ENCODE measurements at places on chromosomes 3 and 15. TPM values are rescaled to one million over a fixed set of nuclear protein-coding genes. Genes with fewer than 3 reads are reported as not detected.

GRCh38 chr3:168155303-168155702, 59.6 kb upstream of the GOLIM4 start:
- no peak for DNase-seq

DNA sequence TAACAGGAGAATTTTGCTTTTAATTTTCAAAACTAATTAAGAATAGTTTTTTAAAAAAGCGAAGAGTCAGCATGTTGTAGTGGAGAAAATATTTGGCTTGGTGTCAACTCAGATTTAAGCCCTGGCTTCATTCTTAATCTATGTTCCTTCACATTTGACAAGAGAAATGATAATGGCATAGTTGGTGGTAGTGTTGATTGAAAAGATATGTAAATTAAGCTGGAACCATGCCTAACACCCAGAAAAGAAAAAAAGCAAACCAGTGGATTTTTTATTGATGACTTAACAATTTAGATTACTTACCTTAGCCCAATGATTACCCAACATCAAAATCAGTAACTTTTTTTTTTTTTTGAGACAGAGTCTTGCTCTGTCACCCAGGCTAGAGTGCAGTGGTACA, 27.4 kb downstream of the TCAIM start:
- no peak for DNase-seq

LSAMP gene
- total RNA-seq = under 0.01 TPM

THSD4 gene
- 10.4 TPM for total RNA-seq

DNA sequence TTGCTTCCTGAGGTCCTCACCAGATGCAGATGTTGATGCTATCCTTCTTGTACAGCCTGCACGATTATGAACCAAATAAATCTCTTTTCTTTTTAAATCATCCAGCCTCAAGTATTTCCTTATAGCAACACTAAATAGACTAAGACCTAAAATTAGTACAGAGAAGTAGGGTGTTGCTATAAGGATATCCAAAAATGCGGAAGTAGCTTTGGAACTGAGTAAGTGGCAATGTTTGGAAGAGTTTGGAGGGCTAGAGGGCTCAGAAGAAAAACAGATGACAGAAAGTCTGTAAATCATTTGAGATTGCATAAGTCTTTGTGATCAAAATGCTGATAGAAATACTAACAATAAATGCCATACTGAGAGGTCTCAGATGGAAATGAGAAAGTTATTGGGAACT, 894.9 kb downstream of the DIPK2A start:
- no peak for DNase-seq

DNA sequence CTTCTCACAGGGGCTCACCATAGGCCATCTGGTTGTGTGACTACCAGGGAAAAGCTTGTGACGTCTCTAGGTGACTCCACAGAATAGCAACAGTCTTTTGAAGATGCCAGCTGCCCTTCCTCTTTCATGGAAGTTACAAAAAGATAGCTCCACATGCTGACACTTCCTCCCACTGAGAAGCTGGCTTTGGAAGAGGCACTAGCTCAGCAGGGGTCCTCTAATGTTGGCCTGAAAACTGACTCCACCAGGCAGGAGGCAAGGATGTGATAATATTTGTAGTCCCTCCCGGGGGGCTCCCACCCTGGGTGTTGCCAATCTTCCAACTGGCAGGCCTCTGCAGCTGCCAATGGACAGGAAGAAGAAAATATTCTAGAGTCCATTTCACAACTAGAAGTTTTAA, 343.5 kb downstream of the NEK10 start:
- DNase-seq = no peak

CCDC174 gene
- total RNA-seq = 13.5 TPM

DNA sequence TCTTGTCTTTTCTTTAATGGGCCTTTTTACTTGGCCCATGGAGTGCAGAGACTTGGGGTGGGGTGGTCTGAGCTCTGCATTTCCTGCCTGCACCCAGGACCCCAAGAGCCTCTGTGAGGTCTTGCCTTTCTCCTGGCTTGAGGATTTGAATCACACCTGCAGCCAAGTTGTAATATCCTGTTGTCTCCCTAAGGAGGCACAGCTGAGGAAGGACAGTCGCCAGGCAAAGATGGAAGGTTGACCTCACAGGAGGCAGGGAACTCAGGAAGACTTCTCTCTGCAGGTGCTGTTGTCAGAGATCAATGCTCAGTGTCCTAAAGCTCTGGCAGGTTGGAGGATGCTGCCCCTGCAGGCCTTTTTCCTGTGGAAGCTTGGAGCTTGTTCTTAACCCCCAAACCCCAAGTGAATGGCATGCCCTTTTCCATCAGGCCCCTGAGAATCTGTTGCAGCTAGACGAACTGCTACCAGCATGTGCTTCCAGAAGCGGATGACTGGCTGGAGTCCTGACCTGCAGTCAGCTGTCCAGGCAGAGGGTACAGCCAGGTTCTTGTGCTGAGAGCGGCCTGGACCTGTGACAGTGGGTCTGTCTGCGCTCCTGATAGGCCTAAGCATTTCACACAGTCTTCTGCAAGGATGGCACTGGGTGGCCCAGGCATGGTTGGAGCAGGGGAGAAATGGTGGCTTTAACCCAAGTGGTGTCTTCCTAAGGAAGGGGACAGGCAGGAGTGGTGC, 120.0 kb downstream of the EEFSEC start:
- DNase-seq = no peak

TMEM207 gene
- total RNA-seq = not detected

CPLX3 gene
- not detected for total RNA-seq

CLN6 gene
- 34.9 TPM for total RNA-seq

NTRK3 gene
- 0.23 TPM for total RNA-seq

GRCh38 chr3:71156062-71156665, 427.4 kb downstream of the FOXP1 start:
- no peak for DNase-seq

DNA sequence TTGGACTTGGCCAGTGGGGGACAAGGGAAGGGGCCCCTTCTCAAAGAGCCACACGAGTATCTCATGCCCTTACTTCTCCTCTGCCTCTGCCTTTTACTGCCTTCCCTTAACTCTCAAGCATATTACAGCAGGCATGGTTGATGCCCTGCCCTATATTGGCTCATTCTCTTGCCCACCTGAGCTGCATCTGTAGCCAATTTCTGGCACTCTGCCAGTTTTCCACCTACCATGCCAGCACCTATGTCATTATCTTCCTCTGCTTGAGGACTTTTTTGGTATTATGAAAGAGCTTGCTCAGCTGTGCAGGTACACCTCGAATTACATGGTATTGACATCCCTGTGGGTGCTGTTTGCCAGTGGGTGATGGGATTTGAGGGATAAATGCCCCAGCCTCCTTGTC, 181.8 kb downstream of the OXSM start:
- DNase-seq = no peak

DNA sequence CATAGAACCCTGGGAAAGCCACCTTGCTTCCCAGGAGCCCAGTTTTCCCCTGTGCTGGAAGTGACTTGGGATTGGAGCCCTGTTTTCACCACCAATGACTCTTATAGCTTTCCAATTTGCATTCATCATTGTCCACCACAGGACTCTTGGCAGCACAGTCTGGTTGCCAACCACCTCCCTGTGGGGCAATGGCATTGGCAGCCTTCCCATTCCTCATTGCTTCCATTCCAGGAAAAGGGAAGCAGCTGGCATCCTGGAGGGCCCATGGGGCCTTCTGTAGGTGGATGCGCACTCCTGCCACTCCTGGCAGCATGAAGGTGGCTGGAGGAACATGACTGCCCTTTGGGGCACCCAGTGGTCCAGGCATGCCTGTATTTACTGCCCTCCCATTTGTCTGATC, 57.7 kb downstream of the FEM1B start:
- peak; percentile 93 for DNase-seq

DNA sequence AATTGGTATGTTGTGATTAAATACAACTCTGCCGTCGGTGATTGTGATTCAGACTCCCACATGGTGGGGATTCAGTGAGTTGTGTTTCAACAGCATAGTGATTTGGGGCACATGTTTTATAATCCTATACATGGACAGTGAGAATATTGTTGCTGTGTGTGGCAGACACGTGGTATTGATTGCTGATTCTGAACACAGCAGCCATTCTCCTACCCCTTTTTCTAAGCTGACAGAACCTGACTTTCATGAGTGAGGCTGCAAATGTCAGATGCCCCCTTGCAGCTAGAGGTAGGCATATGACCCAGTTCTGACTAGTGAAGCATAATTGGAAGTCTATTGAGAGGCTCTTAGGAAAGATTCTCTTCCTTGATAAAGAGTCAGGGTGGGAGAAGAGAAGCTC, 155.0 kb upstream of the STRIT1 start:
- DNase-seq = no peak

RETNLB gene
- not detected for total RNA-seq

ANKRD63 gene
- total RNA-seq = not detected

- no peak for DNase-seq
Observed at GRCh38 chr3:197737319-197737649, 580 bp upstream of the RUBCN start.

KBTBD8 gene
- total RNA-seq = 1.2 TPM

GRCh38 chr3:126308394-126309125, 48.6 kb downstream of the KLF15 start:
- no peak for DNase-seq

GRCh38 chr15:27601239-27601960, 497.7 kb downstream of the OCA2 start:
- no peak for DNase-seq

DNA sequence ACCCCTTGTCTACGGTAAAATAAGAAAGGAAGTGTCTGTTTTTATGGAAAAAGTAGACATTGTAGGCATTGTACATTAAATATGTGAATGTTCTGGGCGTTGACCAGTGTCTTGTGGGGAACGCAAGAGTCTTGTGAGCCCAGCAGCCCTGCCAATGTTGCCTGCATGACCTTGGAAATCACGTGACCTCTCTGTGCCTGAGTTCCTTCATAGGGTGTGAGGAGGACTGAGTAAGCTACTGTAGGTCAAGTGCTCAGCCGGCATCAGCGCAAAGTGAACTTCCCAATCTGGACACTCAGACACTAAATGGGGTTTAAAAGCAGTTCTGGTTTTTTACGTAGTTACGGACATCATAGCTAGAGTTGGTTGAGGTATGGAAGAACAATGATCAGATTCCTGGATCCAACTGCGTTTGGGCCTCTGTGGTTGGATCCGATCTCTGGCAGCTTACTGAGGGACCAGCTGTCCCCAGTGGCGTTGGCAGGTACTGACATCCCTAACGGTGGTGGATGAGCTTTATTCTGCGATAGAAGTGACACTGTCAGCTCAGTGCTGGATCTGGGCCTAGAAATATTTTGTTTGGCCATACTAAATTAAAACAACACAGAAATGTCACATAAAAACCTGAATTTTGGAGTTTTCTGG, 63.8 kb downstream of the SPSB4 start:
- DNase-seq = no peak

DNA sequence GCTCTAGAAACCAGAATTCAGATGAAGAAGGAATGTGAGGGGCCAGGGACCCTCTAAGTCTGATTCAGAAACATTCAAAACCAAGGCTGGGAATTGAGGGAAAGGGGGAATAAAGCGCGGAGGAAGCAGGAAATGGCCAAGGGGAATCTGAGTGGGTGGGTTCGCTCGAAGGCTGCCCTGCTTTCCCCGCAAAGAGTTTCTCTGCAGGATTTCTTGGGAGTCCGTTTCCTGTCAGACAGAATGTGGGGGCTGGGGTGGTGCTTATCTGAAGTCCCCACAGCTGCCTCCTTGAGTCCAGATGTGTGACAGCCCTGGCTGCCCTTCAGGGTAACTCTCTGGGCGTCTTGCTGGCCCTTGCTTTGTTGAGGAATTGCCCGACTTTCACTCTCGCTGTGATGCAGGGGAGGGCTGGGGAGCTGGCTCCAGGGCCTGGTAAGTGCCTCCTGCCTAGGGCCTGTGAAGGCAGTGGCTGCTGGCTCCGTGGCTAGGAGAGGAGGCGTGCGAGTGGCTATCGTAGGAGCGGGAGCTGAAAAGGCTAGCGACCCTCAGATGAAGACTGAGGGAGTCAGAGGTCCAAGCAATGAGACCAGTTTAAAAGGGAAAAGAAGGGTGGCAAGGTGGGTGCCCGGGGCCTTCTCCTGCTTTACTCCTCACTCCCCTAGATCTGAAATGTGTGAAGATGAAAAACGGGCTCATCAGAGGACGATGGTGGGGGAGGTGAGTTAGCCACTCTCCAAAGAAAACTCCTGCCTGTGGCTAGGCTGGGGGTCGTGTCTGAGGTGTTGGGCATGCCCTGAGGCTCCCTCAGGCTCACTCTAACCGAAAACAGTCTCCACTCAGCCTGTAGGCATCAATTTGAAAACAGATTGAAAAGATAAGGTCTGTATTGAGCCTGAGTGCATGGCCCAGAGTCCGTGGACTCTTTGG, 143.9 kb upstream of the UMPS start:
- no peak for DNase-seq

- peak; percentile 48 for DNase-seq
Observed at GRCh38 chr3:127652246-127652995, 20.3 kb upstream of the ABTB1 start.

DNA sequence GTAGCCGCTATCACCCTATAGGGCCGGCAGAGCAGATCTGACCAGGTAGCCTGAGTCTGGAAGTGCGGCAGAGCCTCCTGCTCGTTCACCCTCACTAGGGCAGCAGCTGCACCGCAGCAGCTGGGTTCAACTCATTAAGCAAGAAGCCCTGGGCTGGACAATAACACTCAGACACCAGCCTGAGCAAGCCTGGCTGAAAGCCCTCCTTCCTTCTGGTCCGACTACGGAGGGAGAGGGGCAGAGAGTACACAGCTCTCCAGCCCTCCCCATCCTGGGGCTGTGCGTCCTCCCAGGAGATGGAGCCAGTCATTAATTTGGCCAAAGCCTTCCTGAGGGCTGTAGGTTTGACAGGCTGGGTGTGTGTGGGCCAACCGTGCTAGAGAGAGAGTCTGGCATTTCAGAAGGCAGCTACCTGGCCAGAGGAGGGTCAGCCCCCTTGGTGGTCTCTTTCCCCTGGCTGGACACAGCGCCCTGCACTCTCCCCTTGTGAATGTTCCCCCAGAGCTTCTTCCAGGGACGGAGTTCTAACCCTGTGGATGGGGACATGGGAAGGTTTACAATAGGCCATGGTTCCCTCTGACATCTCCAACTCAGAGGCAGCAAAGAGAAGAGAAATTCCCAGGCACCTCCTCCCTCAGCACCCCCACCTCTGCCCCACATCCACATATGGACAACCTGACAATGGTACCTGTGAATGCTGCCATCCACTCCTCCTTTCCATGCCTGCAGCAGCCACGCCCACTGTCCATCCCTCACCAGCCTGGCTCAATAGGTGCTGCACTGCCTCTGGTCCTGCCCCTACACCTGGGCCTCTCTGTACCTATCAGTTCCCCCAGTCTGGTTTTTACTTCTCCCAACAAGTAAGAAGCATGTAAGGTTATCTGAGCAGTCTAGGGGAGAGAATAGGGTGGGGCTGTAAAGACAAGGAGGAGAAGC, 6.5 kb downstream of the CHRNB4 start:
- DNase-seq = no peak

GRCh38 chr3:194077602-194078001, 58.3 kb upstream of the HES1 start:
- DNase-seq = no peak

PLXNA1 gene
- 65.6 TPM for total RNA-seq

- no peak for DNase-seq
Observed at GRCh38 chr3:37124435-37124834, 49.9 kb downstream of the LRRFIP2 start.

- DNase-seq = no peak
Observed at GRCh38 chr15:47609693-47610092, 107.6 kb upstream of the SEMA6D start.

SOX2 gene
- not detected for total RNA-seq

- no peak for DNase-seq
Observed at GRCh38 chr3:112048911-112049310, 14.4 kb downstream of the TMPRSS7 start.

Data from LHCN-M2 (cell line).